ENCODE measurements at places on chromosomes 4 and X. TPM values are rescaled to one million over a fixed set of nuclear protein-coding genes. Genes with fewer than 3 reads are reported as not detected.

- no peak overlapping the region for H3K4me3 ChIP-seq
- H3K4me1 ChIP-seq: peaks cover 3% of the 10 kb centered on the region
- H3K27me3 ChIP-seq: no peaks in the 10 kb centered on the region
- no peak for DNase-seq
These were observed 37.7 kb downstream of the NSG1 start for GRCh38 chr4:4424499-4425115.

DNA sequence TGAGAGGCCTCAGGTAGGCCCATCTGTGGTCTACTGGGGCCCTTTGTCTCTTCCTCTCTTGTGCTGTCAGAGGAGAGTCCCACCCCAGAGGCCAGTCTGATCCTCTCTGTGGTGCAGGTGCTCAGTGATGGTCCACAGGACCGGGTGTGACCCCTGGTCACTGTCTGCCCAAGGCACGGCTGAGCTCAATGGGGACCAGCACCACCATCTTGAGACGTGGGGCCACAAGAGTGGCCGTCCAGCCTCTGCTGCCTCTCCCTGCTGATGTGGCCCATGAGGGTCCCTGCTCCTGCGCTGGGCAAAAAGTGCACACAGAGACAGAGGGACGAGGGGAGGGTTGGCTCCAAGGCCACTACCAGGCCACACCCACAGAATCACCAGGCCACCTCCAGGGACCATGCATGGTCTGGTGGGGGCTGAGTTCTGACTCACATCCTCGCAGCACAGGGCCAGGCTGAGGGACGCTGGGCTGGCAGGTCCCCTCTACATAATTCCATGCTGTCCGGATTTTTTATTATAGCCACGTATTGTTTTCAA lies 88.3 kb downstream of the FAM53A start:
- no peak overlapping the region for H3K4me3 ChIP-seq
- no peak overlapping the region for H3K27ac ChIP-seq
- H3K27me3 ChIP-seq: peaks cover 1% of the 10 kb centered on the region
- H3K4me1 ChIP-seq: peaks cover 10% of the 10 kb centered on the region

- H3K27me3 ChIP-seq: peaks cover 10% of the 10 kb centered on the region
- H3K27ac ChIP-seq: no peak within 1 kb of the TSS
- no peak for DNase-seq
- H3K4me3 ChIP-seq: no peak within 1 kb of the TSS
- no peaks in the 10 kb centered on the region for H3K36me3 ChIP-seq
These were observed at the start of gene PDE6B for GRCh38 chr4:624705-625590. PDE6B (plus strand) TSS chr4:625573; CDS start chr4:625627, 54 bp downstream.

- no peaks in the 10 kb centered on the region for H3K36me3 ChIP-seq
- H3K4me1 ChIP-seq: no peaks in the 10 kb centered on the region
- H3K27me3 ChIP-seq: no peaks in the 10 kb centered on the region
- no peak overlapping the region for H3K4me3 ChIP-seq
- no peak for DNase-seq
- no peak overlapping the region for H3K27ac ChIP-seq
These were observed 81.7 kb downstream of the MAD2L1 start for GRCh38 chr4:119984996-119985395.

Gene SPATA4
- not detected for total RNA-seq

Gene EGFL6
- 2.1 TPM for total RNA-seq

Gene CCNB3
- total RNA-seq: 0.51 TPM

Gene CXCR3
- 43.8 TPM for total RNA-seq
